Effector memory CD8-positive, alpha-beta T cell (primary cell): ENCODE measurements at places on chromosomes 5 and 9.
A peak's percentile ranks its signal among the peaks of the same experiment; 100 is the strongest.

DNA sequence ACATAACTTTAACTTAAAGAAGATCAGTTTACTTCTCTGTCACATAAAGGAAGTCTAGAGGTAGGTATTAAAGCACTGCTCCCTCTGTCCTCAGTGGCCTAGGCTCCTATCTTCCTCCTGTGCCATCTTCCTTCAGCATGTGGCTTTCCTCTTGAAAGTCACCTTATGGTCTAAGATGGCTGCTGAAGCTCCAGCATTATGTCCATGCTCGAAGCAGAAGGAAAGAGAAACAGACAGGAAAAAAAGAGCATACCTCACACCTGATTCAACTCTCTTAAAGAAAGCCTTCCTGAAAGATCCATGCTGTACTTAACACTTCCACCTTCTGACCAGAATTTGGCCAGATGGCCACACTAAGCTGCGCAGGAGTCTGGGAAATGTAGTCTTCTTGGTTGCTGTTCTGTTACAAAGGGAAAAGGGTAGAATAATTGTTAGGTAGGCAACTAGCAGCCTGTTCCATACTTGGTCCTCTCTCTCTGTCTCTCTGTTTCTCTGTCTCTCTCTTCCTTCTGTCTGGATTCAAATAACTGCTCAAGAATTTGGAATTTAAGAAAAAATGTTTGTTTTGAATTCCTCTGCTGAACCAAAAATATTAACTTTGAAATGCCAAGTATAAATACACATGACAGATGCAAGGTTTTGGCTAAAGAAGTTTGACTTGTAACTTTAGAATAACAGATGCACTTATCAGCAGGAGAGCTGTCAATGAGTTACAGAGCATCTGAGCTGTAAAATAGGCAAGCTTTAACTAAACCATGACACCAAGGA lies 16.0 kb downstream of the TMEM174 start:
- DNase-seq = no peak
- no peaks in the 10 kb centered on the region for H3K36me3 ChIP-seq
- peaks cover 55% of the 10 kb centered on the region for H3K27me3 ChIP-seq

DNA sequence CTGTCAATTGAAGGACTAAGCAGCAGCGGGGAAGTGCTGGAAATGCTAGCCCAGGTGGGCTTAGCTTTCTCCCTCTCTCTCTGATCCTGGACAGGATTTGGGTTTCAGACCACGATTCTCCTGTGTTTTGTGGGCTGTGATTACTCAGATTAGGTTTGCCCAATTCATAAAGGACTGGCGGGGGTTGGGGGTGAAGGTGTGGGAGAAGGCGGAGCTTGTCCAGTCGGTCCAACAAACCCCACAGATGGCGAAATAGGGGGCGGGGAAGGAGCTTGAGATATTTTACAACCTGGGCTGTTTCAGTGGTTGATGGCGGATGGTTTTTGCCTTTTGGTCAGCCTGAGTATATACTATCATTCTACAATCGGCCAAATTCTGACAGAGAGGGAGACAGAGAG lies 35.2 kb downstream of the PCDHAC2 start:
- no peak overlapping the region for H3K27ac ChIP-seq
- H3K4me1 ChIP-seq = no peaks in the 10 kb centered on the region
- H3K27me3 ChIP-seq = peaks cover 48% of the 10 kb centered on the region
- no peak for DNase-seq
- peak overlapping the region; percentile 33 for H3K4me3 ChIP-seq

DNA sequence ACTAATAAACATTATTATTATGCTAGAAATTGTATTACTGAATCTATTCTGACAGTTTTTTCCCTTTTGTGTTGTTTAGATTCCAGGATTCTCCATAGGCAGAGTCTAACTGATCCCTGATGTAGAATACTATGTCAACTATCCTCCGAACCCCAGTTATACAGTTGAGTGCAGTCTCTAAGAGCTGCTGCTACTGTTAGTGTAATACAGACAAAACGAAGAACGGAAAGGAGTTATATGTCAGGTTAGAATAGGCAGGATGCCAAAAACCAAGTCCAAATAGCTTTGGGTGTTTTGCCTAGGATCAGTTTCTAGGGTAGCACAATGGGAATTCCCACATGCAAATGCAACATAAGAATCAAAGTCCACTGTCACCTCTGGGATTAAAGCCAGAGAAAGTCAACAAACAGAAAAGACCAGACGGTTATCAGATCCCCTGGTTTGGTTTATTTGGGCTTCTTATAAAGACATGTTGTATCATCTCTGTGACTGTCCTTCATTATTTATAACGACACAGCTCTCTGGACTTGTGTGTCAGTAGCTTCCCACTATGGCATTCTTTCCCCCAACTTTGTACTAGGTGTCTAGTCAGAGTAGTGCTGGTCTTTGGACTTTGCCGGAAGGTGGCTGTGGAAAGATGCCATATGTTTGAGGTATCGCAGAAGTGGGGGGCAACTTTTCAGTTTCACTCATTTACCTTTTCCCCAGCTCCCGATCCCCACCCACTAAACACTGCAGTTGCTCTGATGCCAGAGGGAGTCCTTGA lies 14.9 kb upstream of the TMEM38B start:
- H3K36me3 ChIP-seq = no peaks in the 10 kb centered on the region
- H3K4me1 ChIP-seq = no peaks in the 10 kb centered on the region
- H3K27me3 ChIP-seq = no peaks in the 10 kb centered on the region
- H3K27ac ChIP-seq = no peak overlapping the region
- DNase-seq = no peak

GRCh38 chr9:123541411-123541810 lies 185.4 kb downstream of the CRB2 start:
- no peak overlapping the region for H3K27ac ChIP-seq
- peaks cover 6% of the 10 kb centered on the region for H3K4me1 ChIP-seq
- H3K36me3 ChIP-seq = peaks cover 3% of the 10 kb centered on the region
- no peaks in the 10 kb centered on the region for H3K27me3 ChIP-seq
